ENCODE measurements at places on chromosomes 6 and 20. TPM values are rescaled to one million over a fixed set of nuclear protein-coding genes. Genes with fewer than 3 reads are reported as not detected.
A peak's percentile ranks its signal among the peaks of the same experiment; 100 is the strongest.

- no peak for DNase-seq
These were observed 411.0 kb upstream of the AGPAT4 start for GRCh38 chr6:161684731-161685475.

The EDN1 gene
- 14.0 TPM for total RNA-seq

- DNase-seq: no peak
These were observed 10.5 kb upstream of the CLDN20 start for GRCh38 chr6:155253337-155253736.

DNA sequence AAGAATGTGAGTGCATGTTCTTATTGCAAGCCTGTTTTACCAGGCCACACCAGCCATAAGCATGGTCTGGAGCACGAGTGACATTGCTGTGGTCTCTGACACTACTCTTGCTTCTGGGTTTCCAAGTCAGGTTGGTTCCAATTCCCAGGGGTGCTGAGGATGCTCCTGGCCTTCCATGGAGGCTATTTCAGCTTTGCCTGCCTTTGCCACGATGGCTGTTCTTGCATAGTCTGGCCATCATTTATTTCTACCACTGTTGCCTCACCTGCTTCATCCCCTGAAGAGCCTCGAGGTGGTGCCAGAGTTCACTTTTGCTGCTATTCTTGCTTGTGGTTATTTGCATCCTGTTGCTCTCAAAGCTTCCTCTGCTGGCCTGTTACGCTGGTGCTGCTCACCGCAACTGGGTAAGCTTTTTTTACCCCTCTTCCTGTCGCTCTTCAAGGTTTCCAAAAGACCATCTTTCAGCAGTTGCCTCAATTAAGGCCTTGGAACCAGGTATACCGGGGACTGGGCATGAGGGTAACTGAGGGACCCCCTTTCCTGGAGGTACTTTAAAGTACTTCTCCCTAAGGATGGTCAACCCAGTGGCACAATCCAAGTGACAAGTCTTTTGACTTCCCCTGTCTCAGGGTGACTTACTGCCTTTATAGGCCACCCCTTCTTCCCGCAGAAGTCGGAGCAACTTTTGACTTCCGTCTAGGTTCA lies 64.5 kb downstream of the AKAP7 start:
- peak; percentile 67 for DNase-seq

DNA sequence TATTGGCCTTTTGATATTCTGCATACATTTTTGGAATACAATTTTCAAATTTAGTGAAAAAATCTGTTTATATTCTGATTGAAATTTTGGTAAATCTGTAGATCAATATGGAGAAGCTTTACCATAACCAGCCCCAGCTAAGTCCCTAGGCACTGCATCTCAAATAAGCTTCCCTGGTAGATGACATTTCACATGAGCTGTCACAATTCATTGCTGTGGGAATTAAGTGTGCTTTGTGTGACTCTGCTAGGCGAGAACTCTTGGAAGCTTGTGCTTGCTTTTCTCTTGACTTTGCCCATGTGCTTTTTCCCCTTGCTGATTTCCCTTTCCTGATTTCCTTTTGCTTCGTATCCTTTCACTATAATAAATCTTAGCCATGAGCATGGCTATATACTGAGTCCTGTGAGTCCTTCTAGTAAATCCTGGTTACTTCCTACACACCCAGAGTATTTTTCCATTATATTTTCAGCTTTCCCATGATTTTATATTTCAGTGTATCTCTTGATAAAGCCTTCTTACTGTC lies 166.5 kb upstream of the MMS22L start:
- DNase-seq: no peak
